ENCODE measurements at places on chromosomes 6 and 20. TPM values are rescaled to one million over a fixed set of nuclear protein-coding genes. Genes with fewer than 3 reads are reported as not detected.

Gene KIFC1
- total RNA-seq = 12.3 TPM

Gene ZC3H12D
- total RNA-seq = 0.36 TPM

Gene PAX1
- total RNA-seq = not detected

Gene SCRT2
- 2.9 TPM for total RNA-seq

Gene C2
- 4.1 TPM for total RNA-seq

Gene CRYBG1
- total RNA-seq = 0.91 TPM

Gene TMEM170B
- total RNA-seq = 42.9 TPM

Gene GLYATL3
- total RNA-seq = not detected

Gene TRIM39
- total RNA-seq = 7.3 TPM

Gene FOXS1
- 1.8 TPM for total RNA-seq

Gene RAMACL
- total RNA-seq = 3.5 TPM

Gene PAK5
- 27.8 TPM for total RNA-seq

Gene SLC4A11
- total RNA-seq = 0.36 TPM

Gene TSHZ2
- total RNA-seq = 7.1 TPM

Gene KCNK17
- total RNA-seq = 1.5 TPM

Gene TREM1
- total RNA-seq = 0.54 TPM

Gene CD24
- total RNA-seq = 430 TPM

Gene FILIP1
- total RNA-seq = 1.5 TPM

Gene RHAG
- total RNA-seq = 0.64 TPM

Gene RAB44
- total RNA-seq = not detected

Gene GRM4
- total RNA-seq = 28.3 TPM

Gene GNMT
- 0.36 TPM for total RNA-seq

Gene SRMS
- not detected for total RNA-seq

Gene HLA-DMB
- total RNA-seq = 1.5 TPM

Gene VSTM2L
- 52.6 TPM for total RNA-seq

Gene PNPLA1
- total RNA-seq = not detected

Gene EPHA7
- 167 TPM for total RNA-seq

Gene PRSS35
- 2.4 TPM for total RNA-seq

All from cerebellum (tissue), 4 donors.